ENCODE measurements at places on chromosomes 3 and 15.

- DNase-seq = no peak
Measured at GRCh38 chr3:151604891-151605290, 128.8 kb upstream of the AADACL2 start.

GRCh38 chr3:136008221-136008620, 42.7 kb downstream of the PPP2R3A start:
- no peak for DNase-seq

GRCh38 chr15:67832031-67832551, 6.8 kb downstream of the SKOR1 start:
- DNase-seq = no peak

DNA sequence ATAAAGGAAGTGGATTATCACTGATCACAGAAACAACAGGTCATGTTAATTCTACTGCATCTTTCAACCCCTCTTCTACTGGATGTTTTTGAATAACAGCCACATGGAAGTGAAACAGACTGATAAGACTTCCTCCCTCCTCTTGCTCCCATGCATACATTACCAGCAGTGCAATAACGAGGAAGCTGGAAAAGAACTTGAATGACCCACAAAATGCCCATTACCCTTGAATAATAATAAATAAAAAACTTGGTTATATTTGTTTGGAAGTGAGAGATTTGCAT, 51.6 kb downstream of the RARB start:
- no peak for DNase-seq

DNA sequence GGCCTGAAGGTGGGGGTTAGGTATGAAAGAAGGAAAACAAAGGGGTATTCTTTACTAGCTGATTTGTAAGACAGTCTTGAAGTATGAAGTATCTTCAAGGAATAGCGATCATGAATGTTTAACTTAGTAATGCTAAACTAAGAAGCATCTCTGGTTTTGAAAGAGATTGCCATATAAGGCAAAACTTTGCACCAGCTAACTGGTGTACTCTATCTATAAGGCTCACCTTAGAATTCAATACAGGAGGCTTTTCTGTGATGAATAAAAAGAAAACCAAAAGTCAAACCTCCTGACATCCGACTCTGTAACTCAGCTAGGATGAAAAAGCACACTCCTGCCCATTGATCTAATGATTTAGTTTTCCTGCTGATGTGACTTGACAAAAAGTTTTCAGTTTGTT, 54.7 kb downstream of the FOXP1 start:
- no peak for DNase-seq
